Kidney glomerular epithelial cell (primary cell): ENCODE measurements at places on chromosomes 4 and X.

DNA sequence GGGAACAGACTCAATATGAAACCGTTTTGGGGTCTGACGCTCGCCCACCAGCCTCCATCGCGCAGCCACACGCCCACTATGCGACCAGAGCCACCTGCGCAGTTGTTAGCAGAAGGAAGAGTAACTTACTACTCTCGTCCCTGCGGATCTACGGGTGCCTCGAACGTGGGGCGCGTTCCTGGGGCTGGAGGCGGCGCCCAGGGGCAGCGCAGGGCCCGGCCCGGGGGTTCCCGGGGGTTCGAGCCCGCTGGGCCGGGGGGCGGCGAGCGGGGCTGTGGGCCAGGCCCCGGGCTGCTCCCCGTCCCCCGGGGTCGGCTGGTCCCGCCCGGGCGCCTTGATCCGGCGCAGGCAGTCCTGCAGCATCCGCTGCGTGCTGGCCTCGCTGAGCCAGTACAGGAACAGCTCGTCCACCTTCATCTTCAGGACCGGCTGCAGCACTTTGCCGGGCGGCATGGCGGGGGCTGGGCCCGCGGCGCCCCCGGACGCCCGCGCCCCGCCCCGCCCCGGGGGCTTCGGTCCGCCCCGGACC, 404 bp downstream of the PPP2R3B start:
- DNase-seq: no peak

GRCh38 chrX:65575022-65575421, 40.4 kb upstream of the LAS1L start:
- DNase-seq: no peak

- no peak for DNase-seq
Observed at GRCh38 chr4:37528166-37528885, 157.8 kb downstream of the RELL1 start.

- no peak for DNase-seq
Observed at GRCh38 chr4:108535757-108536156, 84.6 kb upstream of the RPL34 start.

DNA sequence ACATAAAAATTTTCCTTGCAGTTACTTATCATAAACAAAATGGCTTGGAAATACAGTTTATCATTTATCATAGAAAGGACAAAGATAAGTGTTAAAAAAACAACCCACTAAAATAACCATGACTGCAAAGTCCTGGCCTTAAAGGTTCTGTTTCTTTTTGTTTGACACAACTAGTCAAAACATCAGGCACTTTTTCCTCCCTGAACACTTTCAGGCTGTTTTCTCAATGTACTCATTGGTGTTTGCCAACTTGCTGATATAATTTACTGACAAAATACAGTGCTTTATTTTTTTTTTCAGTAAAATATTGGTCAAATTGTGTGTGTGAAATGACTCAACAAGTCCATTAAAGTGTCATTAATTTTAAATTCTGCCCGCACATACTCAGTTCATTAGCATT, 156.6 kb downstream of the ADGRL3 start:
- DNase-seq: no peak

DNA sequence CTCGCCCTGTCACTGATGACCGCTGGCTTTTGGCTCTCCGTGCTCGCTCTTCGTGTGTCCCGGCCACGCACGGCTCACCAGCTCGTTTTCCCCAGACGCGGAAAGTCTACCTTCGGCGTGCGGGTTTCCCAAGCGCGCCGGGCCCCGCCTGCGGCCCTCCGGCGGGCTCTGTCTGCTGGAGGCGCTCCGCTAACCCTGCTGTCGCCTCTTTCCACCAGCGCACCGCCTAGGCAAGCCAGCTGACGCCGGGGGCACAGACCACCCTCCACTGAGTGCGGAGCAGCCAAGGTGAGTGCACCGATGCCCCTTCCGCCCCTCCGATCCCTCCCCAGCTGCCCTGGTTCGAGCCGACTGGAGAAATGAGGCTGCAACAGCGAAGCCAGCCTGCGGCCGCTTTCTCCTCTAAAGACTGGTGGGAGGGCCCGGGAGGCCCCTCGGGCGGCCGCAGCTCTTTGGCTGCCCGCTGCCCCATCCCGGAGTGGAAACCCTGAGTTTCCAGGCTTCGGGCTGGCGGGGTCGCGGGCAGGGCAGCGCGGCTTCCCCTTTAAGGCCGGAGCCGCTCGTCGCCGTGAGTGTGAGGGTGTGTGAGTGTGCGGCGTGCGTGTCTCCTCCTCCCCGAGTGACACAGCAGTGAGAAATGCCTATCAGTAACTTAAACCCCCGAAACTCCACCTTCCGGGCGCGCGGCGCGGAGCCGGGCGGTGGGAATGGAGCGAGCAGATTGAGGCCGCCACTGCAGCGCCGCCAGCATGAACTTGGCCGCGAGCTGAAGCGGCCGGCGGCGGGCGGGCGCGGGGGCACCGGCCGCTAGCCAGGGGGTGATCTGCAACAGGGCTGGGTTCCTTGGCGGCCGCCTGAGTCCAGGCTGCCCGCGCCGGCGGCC, at the start of gene MAMLD1:
TSS of gene MAMLD1 (plus strand) at position 719 of the 883 bp plus-strand sequence. CDS start 82,200 bp downstream, outside the sequence.
- DNase-seq: peak; percentile 45

DNA sequence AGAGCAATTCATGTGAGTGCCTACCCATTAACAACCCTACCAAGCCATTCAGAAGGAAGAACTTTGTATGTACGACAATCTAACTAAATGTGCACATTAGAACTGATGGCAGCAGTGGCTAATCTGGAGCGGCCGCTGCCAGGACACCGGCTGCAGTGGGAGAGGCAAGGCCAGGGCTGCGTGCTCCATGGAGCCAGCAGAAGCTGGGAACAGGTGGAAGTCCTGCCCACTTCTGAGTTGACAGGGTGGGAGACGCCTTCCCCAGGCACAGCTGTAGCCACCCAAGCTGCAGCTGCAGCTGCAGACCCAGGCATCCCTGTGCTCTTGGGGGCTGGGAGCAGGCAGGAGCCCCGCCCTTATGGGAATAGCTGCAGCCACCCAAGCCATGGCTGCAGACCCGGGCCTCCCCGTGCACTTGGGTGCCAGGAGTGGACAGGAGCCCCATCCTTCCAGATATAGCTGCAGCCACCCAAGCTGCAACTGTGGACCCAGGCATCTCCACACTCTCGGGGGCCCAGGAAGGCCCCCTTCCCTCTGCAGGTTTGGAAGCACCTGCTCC, 79.1 kb upstream of the DDX60 start:
- no peak for DNase-seq

DNA sequence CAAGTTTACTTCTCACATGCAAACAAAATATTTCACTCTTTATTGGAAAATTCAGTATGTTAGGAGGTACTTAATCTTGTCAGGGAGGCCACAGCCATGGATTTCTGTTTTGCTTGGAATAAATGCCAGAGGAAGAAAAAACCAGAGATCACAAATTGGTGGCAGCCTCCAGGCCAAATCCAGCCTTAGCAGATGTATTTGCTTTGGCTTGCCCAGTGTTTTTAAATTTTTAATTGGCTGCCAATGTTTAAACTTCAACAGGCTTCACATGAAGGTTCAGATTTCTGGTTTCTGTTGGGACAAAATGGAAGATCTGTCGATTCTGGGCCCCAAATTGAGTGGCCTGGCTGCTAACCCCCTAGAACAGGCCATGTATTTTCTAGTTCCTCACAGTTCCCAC, 19.2 kb downstream of the YY2 start:
- DNase-seq: no peak

GRCh38 chr4:6085028-6085690, 66.9 kb upstream of the C4orf50 start:
- DNase-seq: no peak

- no peak for DNase-seq
Observed at GRCh38 chrX:87901060-87901459, 383.5 kb downstream of the KLHL4 start.

DNA sequence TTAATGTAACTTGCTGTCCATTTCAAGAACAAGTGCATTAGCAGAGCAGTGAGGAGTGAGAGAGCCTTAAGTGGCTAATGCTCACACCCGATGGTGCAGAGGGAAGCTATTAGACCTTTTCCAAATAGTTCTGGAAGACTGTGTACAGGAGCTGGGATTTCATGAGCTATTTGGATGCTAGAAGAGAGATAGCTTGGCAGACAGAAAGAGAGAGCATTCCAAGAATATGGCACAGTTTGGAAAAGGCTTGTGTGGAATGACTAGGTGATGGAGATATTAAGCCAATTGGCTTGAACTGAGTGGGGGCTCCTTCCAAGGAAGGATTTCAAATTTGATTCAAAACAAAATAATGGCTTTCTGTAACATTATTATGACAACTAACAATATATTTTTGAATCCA, 1097.2 kb upstream of the TENM3 start:
- no peak for DNase-seq

- peak; percentile 63 for DNase-seq
Observed at GRCh38 chr4:80471756-80472155, 136.2 kb downstream of the CFAP299 start.

- DNase-seq: no peak
Observed at GRCh38 chrX:66001596-66001995, 38.3 kb downstream of the VSIG4 start.

DNA sequence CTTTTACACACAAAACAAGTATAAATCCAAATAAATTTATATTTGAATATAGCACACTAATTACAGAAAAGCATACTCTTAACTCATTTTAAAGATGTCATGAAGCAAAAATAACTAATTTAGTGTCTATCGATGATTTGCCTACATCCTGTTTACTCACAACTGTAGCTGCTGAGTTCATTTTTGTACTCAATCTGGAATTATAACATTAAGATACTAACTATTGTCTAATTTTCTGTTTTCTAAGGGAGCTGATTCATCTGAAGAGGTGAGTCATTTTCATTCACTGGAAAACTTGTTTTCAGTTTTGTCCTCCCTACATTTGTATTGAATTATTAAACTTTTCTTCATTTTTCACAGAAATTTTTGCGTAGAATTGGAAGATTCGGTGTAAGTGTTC, 3.7 kb downstream of the STATH start:
- peak; percentile 6 for DNase-seq

DNA sequence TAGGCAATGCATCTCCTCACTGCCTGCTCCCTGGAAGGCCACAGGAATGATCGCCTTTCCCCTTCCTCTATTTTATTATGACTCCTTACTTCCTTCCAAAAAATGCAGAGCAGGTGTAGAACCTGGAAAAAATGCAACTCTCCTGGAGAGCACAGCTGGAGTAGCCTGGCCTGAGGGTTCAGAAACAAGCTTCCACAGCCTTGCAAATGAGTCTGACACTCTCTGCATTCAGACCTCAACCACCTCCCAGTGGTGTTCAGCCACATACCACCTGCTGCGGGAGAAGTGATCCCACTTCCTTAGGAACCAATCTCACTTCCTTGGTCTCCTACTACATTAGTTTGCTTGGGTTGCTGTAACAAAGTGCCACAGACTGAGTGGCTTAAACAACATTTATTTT, 368.1 kb upstream of the NOCT start:
- no peak for DNase-seq

GRCh38 chr4:11293866-11294265, 134.8 kb downstream of the HS3ST1 start:
- no peak for DNase-seq

DNA sequence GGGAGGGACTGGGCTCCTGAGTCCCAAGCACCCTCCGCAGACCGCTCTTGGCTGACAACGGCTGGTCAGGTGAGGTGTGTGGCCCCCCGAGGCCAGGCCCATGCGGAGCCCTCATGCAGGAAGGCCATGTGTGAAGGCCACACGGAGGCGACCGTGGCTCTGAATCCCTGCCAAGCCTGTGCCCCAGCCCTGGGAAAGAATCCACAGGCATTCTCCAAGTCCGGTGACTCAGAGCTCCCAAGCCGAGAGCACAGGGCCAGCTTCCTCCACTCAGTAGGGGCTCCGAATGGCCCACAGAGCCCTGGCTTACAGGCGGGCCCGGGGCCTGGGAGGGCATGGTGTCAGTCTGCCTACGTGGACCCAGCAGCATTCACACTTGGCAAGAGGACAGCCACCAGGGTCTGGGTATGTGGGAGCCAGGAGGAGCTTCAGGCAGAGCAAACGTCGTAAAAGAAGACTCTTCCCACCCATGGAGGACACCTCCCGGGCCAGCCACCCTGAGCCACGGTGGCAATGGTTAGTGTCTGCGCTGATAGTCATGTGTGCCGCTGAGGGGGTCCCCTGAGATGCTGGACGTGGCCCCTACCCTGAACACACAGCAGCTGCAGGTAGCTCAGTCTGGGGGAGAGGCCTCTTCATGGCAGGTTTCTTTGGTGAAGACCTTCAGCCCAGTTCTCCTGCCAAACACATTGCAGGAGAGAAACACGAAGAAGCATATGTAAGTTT, 105.7 kb downstream of the PSAPL1 start:
- DNase-seq: peak; percentile 16

DNA sequence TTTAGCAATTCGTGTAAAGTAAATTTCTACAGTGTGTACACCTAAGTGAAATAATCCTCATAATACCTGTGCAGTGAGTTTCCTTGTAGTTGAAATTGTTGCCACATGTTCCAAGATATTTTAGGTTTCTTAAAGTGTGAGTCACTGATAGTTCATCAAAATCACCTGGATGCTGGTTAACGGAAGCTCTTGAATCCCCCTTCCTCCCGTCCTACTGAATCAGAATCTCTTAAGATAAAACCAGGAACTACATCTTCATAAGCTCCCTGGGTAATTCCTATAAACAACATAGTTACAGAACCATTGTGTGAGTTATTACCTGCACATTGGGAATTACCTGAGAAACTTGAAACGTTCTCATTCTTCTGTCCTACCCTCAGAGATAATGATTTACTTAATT, 197.4 kb upstream of the HS3ST1 start:
- DNase-seq: no peak

GRCh38 chr4:81509191-81509590, 37.5 kb upstream of the RASGEF1B start:
- no peak for DNase-seq

- DNase-seq: no peak
Observed at GRCh38 chr4:153905231-153905630, 116.3 kb upstream of the SFRP2 start.

GRCh38 chr4:70844180-70844579, 4.5 kb upstream of the GRSF1 start:
- no peak for DNase-seq

GRCh38 chrX:23786268-23786815, 3.4 kb downstream of the SAT1 start:
- DNase-seq: no peak

DNA sequence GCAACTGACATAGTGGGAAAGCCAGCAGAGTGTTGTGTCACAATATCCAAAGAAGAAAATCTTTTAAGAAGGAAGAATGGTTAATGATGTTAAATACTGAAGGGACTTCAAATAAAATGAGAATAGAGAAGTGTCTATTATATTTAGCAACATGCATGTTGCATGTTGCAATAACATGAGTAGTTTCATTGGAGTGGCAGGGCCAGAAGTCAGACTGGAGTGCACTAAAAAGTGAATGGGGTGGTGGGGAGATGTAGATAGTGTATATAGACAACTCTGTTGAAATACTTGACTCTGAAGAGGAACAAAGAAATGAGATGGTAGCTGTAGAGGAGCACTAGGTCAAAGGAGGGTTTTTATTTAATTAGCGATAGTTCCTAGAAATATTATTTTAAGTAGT, 9.5 kb upstream of the AMMECR1 start:
- no peak for DNase-seq
